Stimulated activated CD4-positive, alpha-beta T cell treated with anti-CD3 and anti-CD28 coated beads, Interleukin-4, amount 100 ng/mL, for 1 hour (primary cell): ENCODE measurements at places on chromosomes 1 and 21.

DNA sequence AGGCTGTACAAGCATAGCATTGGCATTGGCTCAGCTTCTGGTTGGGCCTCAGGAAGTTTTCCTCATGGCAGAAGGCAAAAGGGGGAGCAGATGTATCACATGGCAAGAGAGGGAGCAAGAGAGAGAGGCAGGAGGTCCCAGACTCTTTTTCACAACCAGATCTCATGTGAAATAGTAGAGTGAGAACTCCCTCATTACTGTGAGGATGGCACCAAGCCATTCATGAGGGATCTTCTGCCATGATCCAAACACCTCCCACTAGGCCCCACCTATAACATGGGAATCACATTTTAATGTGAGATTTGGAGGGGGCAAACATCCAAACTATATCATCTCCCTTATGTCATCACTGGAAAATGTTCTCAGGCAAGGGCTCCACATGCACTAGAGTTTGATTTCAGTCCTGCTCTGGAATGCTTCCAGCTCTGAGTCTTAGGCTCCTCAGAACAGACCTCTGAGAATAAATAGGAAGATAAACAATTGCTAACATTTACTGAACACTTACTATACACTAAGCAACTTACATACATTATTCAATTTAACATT, 39.4 kb upstream of the VTCN1 start:
- no peak for DNase-seq

GRCh38 chr21:26519142-26519541, 53.9 kb downstream of the CYYR1 start:
- no peak for DNase-seq

- DNase-seq = no peak
Observed at GRCh38 chr1:159591981-159592380, 4.4 kb downstream of the APCS start.

DNA sequence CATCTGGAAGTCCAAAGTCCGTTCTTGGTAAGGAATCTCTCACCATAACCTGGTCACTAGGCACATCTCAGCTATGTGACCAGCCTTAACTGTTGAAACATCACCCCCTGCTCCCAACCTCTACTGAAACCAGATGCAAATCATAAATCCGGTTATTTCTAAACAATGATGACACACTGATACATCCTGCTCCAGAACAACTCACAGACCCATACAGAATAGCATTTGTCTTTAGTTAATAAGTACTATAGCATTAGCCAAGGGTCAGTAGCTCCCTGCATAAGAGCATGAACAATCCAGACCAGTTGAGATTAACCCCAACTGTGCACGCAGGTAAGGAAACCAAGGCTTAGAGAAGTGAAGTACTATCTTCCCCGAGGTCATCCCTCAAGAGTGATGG, 38.0 kb upstream of the KCTD3 start:
- DNase-seq = no peak

- DNase-seq = no peak
Observed at GRCh38 chr1:166597516-166597915, 241.8 kb upstream of the POGK start.

DNA sequence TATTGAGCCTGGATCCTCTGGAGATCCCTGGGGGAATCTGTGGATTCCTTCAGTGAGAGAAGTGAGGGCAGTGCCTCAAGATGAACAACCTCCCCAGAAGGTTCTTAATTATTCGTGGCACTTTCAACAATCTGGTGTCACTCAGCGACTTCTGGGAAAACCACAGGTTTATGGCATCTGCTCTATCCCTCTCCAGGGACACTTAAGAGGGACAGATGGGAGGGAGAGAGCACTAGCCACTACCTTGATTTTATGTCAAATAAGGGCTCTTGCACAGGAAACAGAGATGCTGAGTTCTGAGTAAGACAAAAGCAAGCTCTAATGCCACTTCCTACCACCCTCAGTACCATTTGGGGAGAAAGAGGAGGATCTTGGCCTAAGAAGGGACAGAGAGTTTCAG, 21.2 kb upstream of the CHI3L1 start:
- DNase-seq = no peak

- DNase-seq = no peak
Observed at GRCh38 chr1:242081446-242081845, 82.5 kb upstream of the MAP1LC3C start.

DNA sequence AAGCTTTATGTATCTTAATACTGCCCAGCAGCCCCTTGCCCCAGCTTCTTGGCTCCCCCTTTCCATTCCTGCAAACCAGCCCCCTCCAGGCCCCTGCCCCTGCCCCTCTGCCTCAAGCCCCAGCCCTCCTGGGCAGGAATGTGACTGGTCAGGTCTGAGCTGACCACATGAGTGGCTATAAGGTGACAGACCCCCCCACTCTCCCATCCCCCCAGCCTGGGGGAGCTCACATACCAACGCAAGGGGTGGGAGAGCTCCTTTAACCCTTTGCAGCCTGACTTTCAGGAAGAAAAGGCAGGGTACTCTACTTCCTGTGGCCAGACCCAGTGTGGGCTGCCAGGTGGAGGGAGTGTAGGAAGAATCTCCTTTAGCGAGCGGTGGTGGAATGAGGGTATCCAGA, 33.2 kb downstream of the AHDC1 start:
- DNase-seq = no peak

DNA sequence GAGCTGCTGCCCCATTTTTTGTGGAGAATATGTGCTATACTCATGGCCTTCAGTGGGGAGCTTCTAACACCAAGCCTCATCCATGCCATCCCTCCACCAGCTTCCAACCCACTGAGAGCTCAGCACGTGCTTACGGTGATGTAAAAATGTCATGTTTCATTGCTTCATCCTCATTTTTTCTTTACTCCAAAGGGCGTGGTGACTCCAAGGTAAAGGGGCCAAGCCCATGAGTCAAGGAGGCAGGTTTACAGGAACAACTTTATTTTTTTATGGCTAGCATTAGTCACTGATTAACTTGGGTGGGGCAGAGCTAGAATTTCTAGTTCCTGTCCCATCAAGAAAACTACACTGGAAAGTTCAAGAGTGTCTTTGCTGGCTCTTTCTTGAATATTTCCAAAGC, at the start of gene C1orf226:
C1orf226 (plus strand) TSS at position 346 of the 400 bp plus-strand sequence. CDS start 174 bp downstream, outside the sequence.
- DNase-seq = no peak

DNA sequence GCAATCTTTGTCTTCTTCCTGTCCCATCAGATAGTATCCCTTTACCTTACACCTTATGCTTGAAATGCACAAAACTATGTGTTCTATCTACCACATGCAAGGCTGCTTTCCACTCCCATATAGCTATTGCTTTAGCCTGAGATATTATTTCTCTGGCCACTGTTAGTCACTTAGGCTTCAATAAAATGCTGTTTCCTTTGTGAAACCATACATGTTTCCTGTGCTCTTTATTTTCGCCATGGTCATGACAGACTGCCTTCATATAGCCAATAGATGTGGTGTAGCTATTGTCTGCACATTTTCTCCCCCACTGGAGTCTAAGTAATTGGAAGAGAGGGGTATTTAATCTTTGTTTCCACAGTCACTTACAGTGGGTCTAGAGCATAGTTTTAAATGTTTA, 108.4 kb downstream of the GREM2 start:
- DNase-seq = no peak

DNA sequence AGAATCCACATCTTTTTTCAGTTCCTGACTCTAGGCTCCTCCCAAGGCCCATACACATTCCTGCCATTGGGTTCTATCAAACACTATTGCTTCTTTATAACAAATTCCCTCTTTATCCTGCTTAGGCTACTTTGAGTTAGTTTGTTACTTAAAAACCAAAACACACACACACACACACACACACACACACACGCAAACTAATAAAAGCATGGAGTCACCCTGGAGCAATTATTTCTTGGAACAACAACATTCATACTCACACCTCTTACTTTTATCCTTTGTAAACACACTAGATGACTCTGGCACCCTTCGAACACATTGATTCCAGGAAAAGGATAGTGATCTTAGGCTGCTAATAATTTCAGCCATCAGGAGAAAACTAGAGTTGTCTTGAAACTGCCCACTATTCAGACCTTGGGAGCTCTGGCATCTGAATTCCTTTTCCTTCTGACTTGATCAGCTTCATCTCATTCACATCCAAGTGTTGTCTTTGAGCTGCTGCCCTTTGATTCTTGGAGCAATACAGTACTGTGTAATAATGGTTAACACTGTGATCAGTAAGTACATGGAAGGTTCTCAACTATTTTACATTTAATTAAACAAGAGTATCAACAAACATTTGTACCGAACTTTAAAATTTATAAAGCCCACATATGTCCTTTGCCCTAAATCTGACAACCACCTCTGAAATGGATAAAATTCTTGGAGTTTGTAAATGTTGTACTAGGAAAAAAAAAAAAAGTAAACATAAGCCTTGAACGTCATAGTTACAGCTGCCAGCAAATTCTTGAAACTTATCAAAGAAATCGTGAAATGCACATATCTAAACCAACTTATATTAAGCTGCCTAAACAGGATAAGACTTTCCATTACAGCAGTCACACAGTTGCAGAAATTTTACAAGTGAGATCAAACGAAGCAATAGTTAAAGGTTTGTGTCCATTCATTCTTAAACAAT, 2.8 kb upstream of the SEC22B start:
- no peak for DNase-seq

- no peak for DNase-seq
Observed at GRCh38 chr1:178575611-178576361, 62.9 kb downstream of the TEX35 start.

- DNase-seq = no peak
Observed at GRCh38 chr1:184595596-184595995, 159.1 kb downstream of the EDEM3 start.

- DNase-seq = no peak
Observed at GRCh38 chr1:92601044-92601443, 114.3 kb upstream of the GFI1 start.

DNA sequence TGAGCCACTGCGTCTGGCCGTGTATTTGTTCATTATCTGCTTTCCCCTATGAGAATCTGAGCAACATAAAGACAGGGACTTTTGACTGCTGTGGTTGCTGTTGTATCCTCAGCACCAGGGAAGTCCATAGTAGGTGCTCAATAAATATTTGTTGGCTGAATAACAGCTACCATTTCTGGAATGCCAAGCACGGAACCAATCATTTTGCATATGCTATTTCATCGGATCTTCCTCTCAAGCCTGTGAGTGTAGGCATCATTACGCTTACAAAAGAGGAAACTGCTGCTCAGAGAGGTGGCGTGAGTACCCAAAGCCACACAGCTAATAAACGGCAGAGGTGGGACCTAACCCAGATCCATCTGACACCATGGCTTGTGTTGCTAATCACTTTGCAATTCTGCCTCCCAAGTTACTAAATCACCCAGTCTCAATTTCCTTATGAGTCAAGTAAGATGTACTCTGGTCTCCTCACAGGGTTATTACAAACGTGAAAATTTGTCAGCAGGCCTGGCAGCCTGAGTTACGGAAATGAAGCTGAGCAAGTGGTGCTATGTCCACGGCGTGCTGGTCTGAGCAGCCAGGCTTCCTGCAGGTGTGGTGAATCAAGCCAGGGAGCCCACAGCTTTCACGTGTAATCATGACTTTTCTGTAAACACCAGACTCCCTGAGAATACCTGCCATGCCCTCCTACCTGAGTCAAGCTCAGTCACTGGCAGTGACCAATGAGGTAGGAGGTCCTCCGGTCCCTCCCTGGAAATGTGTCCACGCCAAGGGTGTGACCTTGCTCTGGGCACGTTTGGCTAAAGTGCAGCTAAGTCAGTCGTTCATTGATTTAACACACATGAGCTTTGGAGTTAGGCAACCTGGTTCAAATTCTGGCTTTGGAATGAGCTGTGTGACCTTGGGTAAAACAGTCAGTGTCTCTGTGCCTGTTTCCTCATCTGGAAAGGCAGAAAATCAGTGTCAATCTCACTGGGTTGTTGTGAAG, 4.8 kb upstream of the RHCE start:
- no peak for DNase-seq

DNA sequence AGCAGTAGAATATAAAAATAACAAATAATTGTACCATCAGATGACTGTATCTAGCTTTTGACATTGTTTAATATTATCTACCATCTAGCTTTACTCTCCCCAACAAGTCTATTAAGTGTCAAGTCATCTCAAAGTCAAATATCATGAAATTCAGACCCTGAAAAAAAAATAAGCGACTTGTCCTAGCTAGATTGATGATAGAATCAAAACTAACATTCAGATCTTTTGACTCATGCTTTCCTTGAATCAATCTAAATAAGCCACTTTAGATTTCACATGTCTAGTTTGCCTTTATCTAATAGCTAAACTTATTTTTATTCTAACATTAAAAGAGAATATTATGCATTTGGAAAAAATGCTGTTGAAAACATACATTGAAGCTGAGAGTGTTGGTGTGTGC, 35.4 kb downstream of the CRB1 start:
- no peak for DNase-seq
